ENCODE measurements at places on chromosomes 4 and X. TPM values are rescaled to one million over a fixed set of nuclear protein-coding genes. Genes with fewer than 3 reads are reported as not detected.
A peak's percentile ranks its signal among the peaks of the same experiment; 100 is the strongest.

GRCh38 chrX:154751203-154751668 is 359 bp upstream of the GAB3 start:
- H3K4me3 ChIP-seq = no peak overlapping the region
- no peak for DNase-seq
- H3K36me3 ChIP-seq = no peaks in the 10 kb centered on the region
- no peak overlapping the region for H3K27ac ChIP-seq
- no peaks in the 10 kb centered on the region for H3K27me3 ChIP-seq

SCML2 gene
- 2.1 TPM for total RNA-seq

TBX22 gene
- total RNA-seq = not detected

LRP2BP gene
- not detected for total RNA-seq

CT83 gene
- total RNA-seq = not detected

GRCh38 chrX:108025954-108026600 is 18.8 kb upstream of the VSIG1 start:
- no peaks in the 10 kb centered on the region for H3K36me3 ChIP-seq
- H3K27me3 ChIP-seq = no peaks in the 10 kb centered on the region
- no peak for DNase-seq
- no peak overlapping the region for H3K4me3 ChIP-seq
- H3K27ac ChIP-seq = no peak overlapping the region
- no peaks in the 10 kb centered on the region for H3K4me1 ChIP-seq

- H3K27me3 ChIP-seq = no peaks in the 10 kb centered on the region
- H3K4me1 ChIP-seq = peaks cover 12% of the 10 kb centered on the region
- no peak overlapping the region for H3K4me3 ChIP-seq
Observed at GRCh38 chr4:80188801-80189458, 8.4 kb upstream of the PRDM8 start.

DNA sequence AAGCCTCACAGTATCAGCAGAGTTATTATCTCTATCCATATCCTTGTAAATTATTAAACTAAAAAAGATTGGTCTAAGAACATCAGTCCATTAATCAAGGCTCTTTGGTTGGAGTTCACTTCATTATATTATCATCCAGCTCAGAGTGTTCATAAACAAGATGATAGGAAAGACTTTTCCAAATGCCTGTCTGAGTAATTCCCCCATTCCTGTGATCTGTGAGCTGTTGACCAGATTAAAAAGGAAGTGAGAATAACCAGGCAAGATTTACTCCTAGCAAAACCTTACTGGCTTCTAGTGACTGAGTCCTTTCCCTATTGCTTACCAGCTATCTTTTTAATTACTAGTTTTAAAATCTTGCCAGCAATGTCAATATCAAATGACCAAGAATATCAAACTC is 14.9 kb downstream of the PKD2 start:
- H3K4me1 ChIP-seq = peaks cover 29% of the 10 kb centered on the region
- H3K4me3 ChIP-seq = no peak overlapping the region
- H3K36me3 ChIP-seq = peaks cover 24% of the 10 kb centered on the region
- no peaks in the 10 kb centered on the region for H3K27me3 ChIP-seq

TTC29 gene
- total RNA-seq = not detected

PPARGC1A gene
- not detected for total RNA-seq

DNA sequence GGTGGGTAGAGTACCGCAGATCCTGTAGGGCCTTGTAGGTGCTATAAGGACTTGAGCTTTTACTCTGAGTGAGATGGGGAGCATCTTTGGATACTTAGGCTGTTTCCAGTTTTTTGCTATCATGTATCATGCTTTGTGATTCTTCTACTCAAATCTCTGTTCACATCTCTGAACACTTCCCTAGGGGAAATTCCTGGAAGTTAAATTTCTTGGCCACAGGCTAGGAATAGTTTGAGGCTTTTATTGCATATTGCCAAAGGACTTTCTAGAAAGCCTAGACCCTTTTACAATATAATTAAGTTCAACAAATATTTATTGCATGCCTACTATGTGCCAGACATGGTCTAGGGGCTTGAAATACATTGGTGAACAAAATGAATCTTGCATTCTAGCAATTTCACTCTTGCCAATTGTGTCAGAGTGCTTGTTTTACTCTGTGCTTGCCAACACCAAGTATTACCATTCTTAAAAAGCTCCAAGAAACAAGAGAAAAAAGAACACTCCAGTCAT is 4.1 kb upstream of the PGRMC1 start:
- no peaks in the 10 kb centered on the region for H3K27me3 ChIP-seq
- peaks cover 37% of the 10 kb centered on the region for H3K4me1 ChIP-seq
- DNase-seq = no peak
- no peak overlapping the region for H3K27ac ChIP-seq

- H3K36me3 ChIP-seq = peaks cover 16% of the 10 kb centered on the region
- no peak overlapping the region for H3K4me3 ChIP-seq
- no peak overlapping the region for H3K27ac ChIP-seq
- no peak for DNase-seq
- H3K27me3 ChIP-seq = no peaks in the 10 kb centered on the region
Observed at GRCh38 chr4:101031971-101032370, 315.4 kb downstream of the PPP3CA start.

BMX gene
- total RNA-seq = not detected

DRD5 gene
- total RNA-seq = not detected

GRCh38 chr4:56060036-56060435 is 111.3 kb downstream of the CEP135 start:
- no peak overlapping the region for H3K27ac ChIP-seq
- H3K4me3 ChIP-seq = no peak overlapping the region
- no peaks in the 10 kb centered on the region for H3K36me3 ChIP-seq
- H3K27me3 ChIP-seq = peaks cover under 1% of the 10 kb centered on the region
- no peaks in the 10 kb centered on the region for H3K4me1 ChIP-seq
- no peak for DNase-seq

GRCh38 chrX:55624403-55624802 is 1.2 kb downstream of the FOXR2 start:
- H3K27me3 ChIP-seq = no peaks in the 10 kb centered on the region
- no peak overlapping the region for H3K27ac ChIP-seq
- H3K4me1 ChIP-seq = no peaks in the 10 kb centered on the region
- no peak for DNase-seq

DNA sequence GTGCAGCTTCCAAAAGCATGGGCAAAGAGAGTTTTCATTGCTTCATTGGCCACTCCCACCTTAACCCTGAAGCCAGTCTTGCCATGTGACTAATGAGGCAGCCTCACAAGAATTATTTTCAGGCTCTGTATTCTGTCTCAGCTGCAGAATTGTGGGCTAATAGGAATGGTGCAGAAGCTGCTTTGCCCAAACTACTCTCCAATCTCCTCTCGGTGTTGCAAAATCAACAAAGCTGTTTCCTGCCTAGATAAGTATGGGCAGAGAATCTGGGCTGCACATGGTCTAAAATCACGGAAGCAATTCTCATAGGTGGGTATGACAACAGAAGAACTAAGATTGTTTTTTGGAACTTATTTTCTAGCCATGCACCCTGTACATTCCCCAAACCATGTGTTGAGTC is 31.4 kb downstream of the PPP1R2C start:
- peak; percentile 23 for DNase-seq
- H3K27ac ChIP-seq = no peak overlapping the region
- H3K4me1 ChIP-seq = no peaks in the 10 kb centered on the region
- no peaks in the 10 kb centered on the region for H3K27me3 ChIP-seq

OPRPN gene
- not detected for total RNA-seq

KCND1 gene
- 1.5 TPM for total RNA-seq

DNA sequence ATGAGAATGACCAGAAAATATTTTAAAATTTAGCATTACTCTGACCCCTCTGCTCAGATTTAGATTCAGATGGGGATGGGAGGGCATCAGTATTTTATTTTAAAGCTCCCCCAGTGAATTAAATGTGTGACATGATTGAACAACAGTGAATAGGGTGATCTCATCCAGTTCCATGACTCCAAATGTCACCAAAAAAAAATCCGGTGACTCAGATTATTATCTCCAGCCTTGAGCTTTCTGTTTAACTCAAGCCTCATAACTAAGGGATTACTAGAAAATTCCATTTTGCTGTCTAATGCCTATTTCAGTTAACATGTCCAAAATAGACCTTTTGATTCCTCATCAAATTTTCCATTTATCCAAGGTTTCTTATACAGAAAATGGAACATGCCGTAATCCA is 121.8 kb upstream of the TMEM47 start:
- DNase-seq = peak; percentile 86
- no peaks in the 10 kb centered on the region for H3K36me3 ChIP-seq
- H3K4me3 ChIP-seq = no peak overlapping the region
- H3K4me1 ChIP-seq = peaks cover 24% of the 10 kb centered on the region
- peak overlapping the region; percentile 66 for H3K27ac ChIP-seq
- H3K27me3 ChIP-seq = no peaks in the 10 kb centered on the region

KIF4A gene
- total RNA-seq = 5.6 TPM

DNA sequence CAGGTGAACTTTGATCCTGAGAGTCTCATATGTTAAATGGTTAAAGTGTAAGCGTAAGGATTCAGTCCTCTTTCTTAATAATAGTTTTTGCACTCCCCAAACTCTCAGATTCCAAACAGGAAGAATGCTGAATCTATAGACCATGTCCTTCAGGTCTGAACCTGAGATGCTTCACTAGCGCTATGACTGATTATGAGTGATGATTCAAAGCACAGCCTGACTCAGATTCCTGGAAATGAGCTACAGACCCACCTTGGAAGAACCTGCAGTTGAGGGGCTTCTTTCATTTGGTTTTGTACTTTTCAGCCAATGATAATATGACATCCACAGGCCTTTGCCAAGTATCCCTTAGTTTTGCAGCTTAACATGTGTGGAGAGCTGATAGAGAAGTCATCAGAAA is 1.4 kb downstream of the EDNRA start:
- no peak overlapping the region for H3K27ac ChIP-seq
- DNase-seq = no peak
- peaks cover 12% of the 10 kb centered on the region for H3K27me3 ChIP-seq
- H3K4me3 ChIP-seq = no peak overlapping the region

- H3K4me1 ChIP-seq = no peaks in the 10 kb centered on the region
- DNase-seq = no peak
- H3K4me3 ChIP-seq = peak overlapping the region; percentile 57
- H3K36me3 ChIP-seq = no peaks in the 10 kb centered on the region
- no peak overlapping the region for H3K27ac ChIP-seq
Observed at GRCh38 chrX:108735091-108735678, 1.2 kb downstream of the IRS4 start.

PSAPL1 gene
- total RNA-seq = not detected

DNA sequence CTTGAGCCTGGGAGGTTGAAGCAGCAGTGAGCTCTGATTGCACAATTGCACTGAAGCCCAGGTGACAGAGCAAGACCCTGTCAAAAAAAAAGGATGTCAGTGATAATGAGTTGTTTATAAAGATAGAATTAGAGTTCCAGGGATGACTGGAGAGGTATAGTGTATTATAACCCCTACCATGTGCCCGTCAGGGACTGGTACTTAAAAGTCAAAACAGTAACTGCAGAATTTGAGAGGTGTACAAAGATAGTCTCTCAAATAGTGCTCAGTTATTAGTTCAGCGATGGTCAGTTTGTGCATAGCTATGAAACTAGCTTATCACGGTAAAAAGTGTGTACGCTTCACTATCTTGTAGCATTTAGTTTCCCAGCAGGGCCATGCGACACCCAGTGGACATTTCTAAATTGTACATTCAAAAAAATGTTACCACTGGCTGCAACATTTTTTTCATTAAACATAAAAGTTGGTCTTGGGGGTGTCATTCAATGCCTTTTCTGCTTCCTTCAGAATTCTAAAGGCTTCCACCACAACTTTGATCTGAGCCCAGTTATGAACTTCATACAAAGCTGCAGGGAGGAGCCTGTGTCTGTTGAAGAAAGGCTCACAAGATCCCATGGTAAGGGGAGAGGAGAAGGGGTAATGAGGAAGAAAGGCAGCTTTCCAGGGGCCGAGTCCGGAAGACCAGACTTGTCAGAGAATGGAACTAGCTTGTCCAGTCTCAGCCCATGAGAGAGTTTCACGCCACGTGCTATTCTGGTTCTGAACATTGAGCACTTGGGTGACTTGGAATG is 9.2 kb upstream of the GYG2 start:
- peak; percentile 57 for DNase-seq
- no peaks in the 10 kb centered on the region for H3K36me3 ChIP-seq
- no peak overlapping the region for H3K4me3 ChIP-seq

Data from GM23248 (cell line).